Large intestine (tissue), 12 donors: ENCODE measurements at places on chromosomes 4 and X. TPM values are rescaled to one million over a fixed set of nuclear protein-coding genes. Genes with fewer than 3 reads are reported as not detected.

The GLOD5 gene
- polyA plus RNA-seq, result 3.9 TPM

The MYOZ2 gene
- 0.63 TPM for polyA plus RNA-seq

The MAPK10 gene
- polyA plus RNA-seq, result 18.9 TPM

The SYTL4 gene
- polyA plus RNA-seq, result 6.0 TPM

The SLC9B1 gene
- 1.0 TPM for polyA plus RNA-seq

The PNCK gene
- 128 TPM for polyA plus RNA-seq

The CT45A10 gene
- not detected for polyA plus RNA-seq

The PITX2 gene
- polyA plus RNA-seq, result 25.4 TPM

The SOD3 gene
- polyA plus RNA-seq, result 5.3 TPM

The REPS2 gene
- polyA plus RNA-seq, result 3.7 TPM

The STATH gene
- not detected for polyA plus RNA-seq

The BEX1 gene
- polyA plus RNA-seq, result 88.9 TPM

- H3K36me3 ChIP-seq, result no peaks in the 10 kb centered on the region
- H3K27ac ChIP-seq, result no peak overlapping the region
Observed at GRCh38 chrX:31523884-31524536, 452.2 kb upstream of the FTHL17 start.

- no peaks in the 10 kb centered on the region for H3K36me3 ChIP-seq
- no peak overlapping the region for H3K27ac ChIP-seq
- H3K27me3 ChIP-seq, result no peaks in the 10 kb centered on the region
Observed at GRCh38 chrX:124282580-124282979, 49.9 kb upstream of the TEX13D start.

GRCh38 chr4:14404730-14405129, 597.6 kb upstream of the CPEB2 start:
- H3K36me3 ChIP-seq, result no peaks in the 10 kb centered on the region
- no peak for DNase-seq
- H3K27me3 ChIP-seq, result no peaks in the 10 kb centered on the region

- no peaks in the 10 kb centered on the region for H3K4me1 ChIP-seq
- peaks cover 45% of the 10 kb centered on the region for H3K27me3 ChIP-seq
- DNase-seq, result no peak
- H3K27ac ChIP-seq, result no peak overlapping the region
Observed at GRCh38 chrX:153889123-153889522, 3.1 kb upstream of the L1CAM start.

DNA sequence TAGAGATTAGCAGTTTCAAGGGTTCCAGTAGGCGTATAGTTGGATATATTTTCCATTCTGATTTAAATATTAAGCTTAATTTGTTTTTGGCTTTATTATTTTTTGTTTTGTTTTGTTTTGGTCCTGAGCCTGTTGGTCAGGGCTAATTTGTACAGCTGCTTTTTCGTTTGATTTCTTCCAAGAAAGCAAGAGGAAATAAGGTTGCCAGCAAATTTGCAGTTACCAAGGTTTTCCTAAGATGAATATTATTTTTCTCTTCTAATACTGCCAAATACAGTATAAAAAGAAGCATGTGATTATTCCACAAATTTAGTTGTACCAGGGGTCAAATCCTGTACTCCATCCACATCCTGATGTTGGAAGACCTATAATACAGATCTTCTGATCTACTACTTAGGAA, 24.9 kb downstream of the PLAC1 start:
- no peaks in the 10 kb centered on the region for H3K4me1 ChIP-seq
- H3K4me3 ChIP-seq, result no peak overlapping the region
- H3K27me3 ChIP-seq, result no peaks in the 10 kb centered on the region
- no peak for DNase-seq
- H3K27ac ChIP-seq, result no peak overlapping the region

DNA sequence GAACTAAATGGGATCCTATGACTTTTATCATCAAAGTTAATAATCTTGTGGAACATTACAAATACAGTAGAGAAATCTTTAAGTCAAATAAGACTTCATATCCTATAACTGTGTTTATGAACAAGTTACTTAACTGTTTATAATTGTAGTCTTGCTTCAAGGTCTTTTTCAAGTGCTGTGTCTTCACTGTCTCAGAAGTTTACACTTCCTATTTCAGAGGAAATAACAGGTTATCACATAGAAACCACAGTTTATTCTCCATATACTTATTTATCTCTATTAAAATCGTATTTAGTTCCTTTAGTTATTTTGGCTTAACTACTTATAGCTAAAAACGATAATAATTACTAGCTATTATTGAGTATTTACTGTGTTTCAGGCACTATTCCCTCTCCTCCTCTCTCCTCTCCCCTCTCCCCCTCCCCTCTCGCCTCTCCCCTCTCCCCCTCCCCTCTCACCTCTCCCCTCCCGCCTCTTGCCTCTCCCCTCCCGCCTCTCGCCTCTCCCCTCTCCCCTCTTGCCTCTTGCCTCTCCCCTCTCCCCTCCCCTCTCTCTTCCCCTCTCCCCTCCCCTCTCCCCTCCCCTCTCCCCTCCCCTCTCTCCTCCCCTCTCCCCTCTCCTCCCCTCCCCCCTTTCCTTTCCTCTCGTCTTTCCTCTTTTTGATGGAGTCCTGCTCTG, 63.7 kb downstream of the RBPJ start:
- H3K27ac ChIP-seq, result no peak overlapping the region
- peaks cover 8% of the 10 kb centered on the region for H3K36me3 ChIP-seq
- no peaks in the 10 kb centered on the region for H3K27me3 ChIP-seq
- DNase-seq, result no peak
- no peaks in the 10 kb centered on the region for H3K4me1 ChIP-seq

- DNase-seq, result no peak
- H3K4me1 ChIP-seq, result no peaks in the 10 kb centered on the region
- H3K4me3 ChIP-seq, result no peak overlapping the region
- H3K27ac ChIP-seq, result no peak overlapping the region
Observed at GRCh38 chr4:46249106-46249505, 125.3 kb upstream of the GABRG1 start.

- no peak for DNase-seq
- H3K4me3 ChIP-seq, result no peak overlapping the region
- no peak overlapping the region for H3K27ac ChIP-seq
- H3K36me3 ChIP-seq, result no peaks in the 10 kb centered on the region
Observed at GRCh38 chr4:154642373-154643009, 30.0 kb upstream of the FGG start.

DNA sequence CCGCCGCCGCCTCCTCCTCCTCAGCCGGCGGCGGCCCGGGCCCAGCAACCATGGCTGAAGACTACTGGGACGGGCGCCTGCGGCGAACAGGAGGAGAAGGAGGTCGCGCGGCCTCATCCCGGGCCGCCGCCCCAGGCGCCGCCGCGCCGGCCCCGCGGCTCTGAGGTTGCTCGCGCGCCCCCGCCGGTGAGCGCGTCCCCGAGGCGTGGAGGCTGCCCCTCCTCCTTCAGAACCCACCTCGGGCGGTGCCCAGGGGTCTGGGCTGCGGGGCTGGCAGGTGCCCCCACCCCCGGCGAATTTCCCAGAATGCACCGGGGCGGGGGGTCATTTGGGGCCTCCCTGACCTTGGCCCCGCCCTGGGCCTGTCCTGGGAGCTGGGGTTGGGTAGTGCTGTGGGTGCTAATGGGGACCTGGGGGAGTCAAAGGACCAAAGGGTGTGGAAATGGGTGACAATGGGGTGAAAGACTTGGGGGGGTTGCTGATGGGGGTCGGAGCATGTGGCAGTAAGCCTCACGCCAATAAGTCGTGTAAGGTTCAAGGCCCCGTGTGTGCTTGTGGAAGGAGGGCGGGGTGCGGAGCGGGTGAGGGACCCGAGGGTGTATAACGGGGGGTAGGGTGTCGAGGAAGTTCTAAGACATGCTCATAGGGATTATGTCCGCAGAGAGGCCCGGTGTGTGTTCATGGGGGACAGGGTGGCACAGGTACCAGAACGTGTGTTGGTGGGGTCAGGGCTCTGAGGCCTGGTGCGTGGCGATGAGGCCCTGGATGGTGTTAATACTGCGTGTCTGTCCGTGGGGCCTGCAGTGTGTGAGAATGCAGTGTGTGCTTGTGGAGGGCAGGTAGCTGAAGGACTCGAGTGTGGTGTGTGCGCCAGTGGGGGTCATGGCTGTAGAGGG, 687 bp downstream of the CDK16 start:
- peaks cover 37% of the 10 kb centered on the region for H3K36me3 ChIP-seq
- no peaks in the 10 kb centered on the region for H3K27me3 ChIP-seq
- peaks cover 13% of the 10 kb centered on the region for H3K4me1 ChIP-seq
- H3K27ac ChIP-seq, result peak overlapping the region; percentile 98

DNA sequence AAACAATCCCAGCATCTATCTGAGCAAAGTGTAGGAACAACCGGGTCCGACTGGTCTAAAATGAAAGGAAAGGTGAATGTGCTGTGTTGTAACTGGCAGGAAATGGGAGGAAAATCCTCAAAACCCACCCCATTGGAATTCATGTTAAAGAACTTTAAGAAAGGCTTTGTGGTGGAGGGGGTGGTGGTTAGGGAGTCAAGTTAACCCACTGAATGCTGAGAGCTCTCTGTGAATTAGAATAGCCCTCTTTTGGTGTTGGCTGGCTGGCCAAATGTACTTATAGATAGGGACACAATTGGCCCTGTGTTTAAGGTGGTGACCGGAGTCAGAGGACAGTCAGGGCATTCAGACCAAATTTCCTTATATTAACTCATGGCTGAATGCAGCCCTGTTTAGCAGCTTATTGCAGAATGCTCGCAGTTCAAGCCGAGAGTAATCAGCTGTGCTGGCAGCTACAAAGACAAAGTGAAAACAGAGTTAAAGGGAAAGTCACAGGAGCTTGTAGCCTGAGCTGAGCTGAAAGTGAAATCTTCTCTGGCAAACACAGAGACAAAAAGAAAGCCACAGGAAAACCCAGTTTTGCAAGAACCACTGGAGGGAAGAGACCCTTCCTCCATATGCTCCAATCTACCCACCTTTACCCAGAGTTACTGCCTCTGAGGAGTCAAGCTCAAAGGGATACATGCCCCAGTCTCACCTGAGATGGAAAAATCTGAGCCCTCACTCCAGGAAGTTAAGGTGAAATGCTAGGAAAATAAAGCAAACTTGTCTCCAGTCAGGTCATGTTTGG, 38.5 kb upstream of the UGT2B7 start:
- peaks cover 17% of the 10 kb centered on the region for H3K4me1 ChIP-seq
- H3K27ac ChIP-seq, result peak overlapping the region; percentile 2
- no peaks in the 10 kb centered on the region for H3K36me3 ChIP-seq
- no peak for DNase-seq
- H3K4me3 ChIP-seq, result peak overlapping the region; percentile 0
- H3K27me3 ChIP-seq, result no peaks in the 10 kb centered on the region

DNA sequence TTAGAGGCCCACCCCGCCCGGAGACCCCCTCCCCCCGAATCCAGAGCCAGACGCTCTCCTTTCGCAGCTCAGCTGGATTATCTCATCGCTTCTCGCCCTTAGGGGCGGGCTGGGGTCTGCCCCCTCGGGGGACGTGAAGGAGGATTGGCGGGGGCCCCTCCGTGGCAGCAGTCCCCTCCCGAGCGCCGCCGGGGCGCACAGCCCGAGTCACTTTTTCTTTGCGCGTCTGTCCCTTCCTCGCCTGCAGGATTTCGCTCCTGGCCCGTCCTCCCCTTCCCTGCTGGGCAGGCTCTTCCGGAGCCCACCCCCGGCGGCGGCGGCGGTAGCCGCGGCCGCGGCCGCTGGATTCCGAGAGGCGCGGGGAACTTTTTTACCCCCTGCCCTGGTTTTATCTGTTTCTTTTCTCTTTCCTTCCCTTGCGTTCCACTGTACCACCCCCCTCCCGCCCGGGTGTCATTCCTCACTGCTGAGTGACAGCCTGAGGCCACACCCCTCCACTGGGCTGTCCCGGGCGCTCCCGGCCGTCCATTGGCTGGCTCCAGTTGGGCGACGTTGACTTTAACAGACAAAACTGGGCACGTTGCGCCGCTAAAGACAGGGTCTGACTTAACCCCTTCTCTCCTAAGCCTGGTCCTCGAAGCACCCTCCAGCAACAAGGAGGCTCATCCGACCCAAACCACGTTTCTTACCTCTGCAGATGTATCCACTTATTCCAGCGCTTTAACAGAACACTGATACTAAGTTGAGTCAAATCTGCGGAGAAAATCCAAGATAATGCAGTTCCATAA, 492 bp upstream of the NKX3-2 start:
- H3K27ac ChIP-seq, result peak overlapping the region; percentile 58
- H3K36me3 ChIP-seq, result no peaks in the 10 kb centered on the region
- peaks cover 18% of the 10 kb centered on the region for H3K4me1 ChIP-seq
- H3K4me3 ChIP-seq, result peak overlapping the region; percentile 51
- peak; percentile 69 for DNase-seq

DNA sequence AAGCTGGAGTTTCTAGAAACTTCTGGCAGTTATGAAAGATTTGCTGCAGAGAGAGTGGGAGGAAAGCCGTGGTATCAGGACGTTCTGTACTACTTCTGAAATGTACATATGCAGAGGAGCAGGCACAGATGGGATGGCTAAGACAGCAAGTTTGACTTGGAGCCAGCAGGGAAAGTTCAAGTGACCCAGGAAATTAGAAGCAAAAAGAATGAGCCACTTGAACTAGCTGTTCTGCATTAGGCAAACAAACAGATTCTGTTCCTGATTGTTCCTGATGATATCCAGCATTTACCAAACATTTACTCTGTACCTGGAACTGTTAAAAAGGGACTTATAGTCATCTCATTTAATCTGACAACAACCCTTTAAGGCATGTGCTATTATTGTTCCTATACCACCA, 41.4 kb upstream of the CXCL13 start:
- H3K27ac ChIP-seq, result no peak overlapping the region
- DNase-seq, result no peak
- H3K36me3 ChIP-seq, result no peaks in the 10 kb centered on the region
- no peaks in the 10 kb centered on the region for H3K27me3 ChIP-seq

DNA sequence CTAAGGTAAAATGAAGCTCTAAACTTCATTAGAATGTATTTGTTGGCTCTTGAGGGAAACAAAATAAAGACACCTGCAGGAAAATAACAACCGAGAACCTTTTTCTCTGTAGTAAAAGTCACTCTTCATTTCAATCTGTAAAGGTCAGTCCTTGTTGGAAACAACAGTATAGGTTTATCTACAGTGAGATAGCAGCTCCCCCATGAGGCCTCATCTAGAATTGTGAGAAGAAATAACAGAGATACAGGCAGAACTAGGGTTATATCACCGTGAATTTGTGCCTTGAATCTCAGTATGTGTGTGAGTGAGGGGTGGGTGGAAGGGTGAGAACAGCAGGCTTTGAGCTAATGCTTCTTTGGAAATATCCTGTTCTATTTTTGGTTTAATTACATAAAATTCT, 107.8 kb upstream of the FMR1 start:
- H3K4me3 ChIP-seq, result no peak overlapping the region
- DNase-seq, result peak; percentile 3
- H3K27me3 ChIP-seq, result no peaks in the 10 kb centered on the region

DNA sequence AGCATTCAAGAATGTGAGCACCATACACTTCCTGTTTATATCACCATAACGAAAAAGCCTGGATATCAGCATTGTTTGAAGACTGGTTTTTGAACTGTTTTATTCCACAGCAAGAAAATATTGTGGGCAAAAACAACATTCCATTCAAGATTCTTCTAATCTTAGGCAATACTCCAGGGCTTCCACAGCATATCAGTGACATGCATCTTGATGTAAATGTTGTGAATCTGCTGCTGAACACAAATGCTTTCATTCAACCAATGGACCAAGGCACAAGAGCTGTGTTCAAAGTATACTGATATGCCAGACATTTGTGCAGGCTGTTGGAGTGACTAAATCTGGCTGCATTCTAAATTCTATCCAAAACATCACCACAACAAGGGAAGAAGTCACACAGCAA, 260.1 kb upstream of the ETNPPL start:
- no peak for DNase-seq
- H3K4me3 ChIP-seq, result no peak overlapping the region
- H3K27me3 ChIP-seq, result no peaks in the 10 kb centered on the region
- no peaks in the 10 kb centered on the region for H3K4me1 ChIP-seq
- no peaks in the 10 kb centered on the region for H3K36me3 ChIP-seq
- H3K27ac ChIP-seq, result no peak overlapping the region

- no peak overlapping the region for H3K27ac ChIP-seq
- no peak for DNase-seq
- H3K4me3 ChIP-seq, result no peak overlapping the region
- no peaks in the 10 kb centered on the region for H3K27me3 ChIP-seq
- peaks cover 4% of the 10 kb centered on the region for H3K36me3 ChIP-seq
Observed at GRCh38 chr4:6267573-6267972, 2.1 kb upstream of the WFS1 start.
